ENCODE measurements at places on chromosomes 11 and 22.

- no peak for DNase-seq
Measured at GRCh38 chr22:20010307-20011122, 6.1 kb downstream of the ARVCF start.

GRCh38 chr11:1157341-1157644 is 460 bp upstream of the MUC5AC start:
- DNase-seq = no peak

DNA sequence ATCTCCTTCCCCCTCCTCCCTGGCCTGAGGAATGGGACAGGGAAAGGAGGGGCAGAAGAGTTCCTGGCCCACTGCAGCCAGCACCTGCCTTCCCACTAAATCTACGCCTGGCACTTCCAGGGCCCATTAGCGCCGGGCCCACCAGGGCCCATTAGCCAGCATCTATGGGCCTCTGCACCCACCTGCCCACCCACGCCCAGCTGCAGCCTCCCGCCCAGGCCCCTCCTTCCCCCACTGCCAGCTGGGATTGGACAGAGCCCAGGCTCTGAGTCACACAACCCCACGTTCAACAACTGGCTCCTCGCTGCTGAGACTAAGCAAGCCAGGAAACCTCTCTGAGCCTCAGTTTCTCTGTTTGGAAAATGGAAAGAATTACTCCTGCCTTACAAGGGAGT is 48.7 kb downstream of the CYTH4 start:
- peak; percentile 46 for DNase-seq

DNA sequence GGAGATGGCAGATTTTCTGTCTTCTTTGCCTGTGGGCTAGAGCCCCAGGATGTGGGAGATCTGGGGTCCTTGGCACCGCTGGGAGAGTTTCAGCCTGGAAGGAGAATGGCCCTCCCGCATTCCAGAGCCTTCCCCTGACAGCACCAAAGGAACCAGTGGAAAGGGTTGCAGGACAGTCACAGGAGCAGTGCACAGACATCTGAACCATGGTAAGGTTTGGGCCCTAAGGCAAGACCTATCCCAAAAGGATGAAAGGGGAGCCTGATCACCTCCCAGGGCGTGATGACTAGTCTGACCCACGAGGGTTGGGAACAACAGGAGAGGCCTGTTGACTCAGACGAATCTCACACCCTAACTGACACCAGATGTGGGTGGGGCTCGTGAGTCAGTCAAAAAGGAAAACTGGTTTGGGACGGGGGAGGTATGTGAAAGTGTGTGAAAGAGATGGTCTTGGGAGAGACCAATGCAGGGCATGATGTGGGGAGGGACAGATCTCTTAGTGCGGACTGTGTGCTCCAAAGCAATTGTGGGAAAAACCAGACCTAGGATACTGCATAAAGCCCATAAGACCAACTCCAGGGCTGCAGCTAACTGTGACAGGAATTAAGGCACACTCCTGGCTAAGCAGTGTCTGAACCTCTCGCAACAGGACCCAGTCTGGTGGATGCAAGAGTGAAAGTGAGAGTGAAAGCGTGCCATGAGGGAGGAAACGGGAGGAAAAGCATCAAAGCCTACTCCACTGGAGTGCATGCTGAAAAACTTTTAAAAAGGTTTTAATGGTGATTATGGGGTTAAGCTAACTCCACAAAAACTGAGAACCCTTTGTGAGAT is 39.1 kb upstream of the GLYAT start:
- peak; percentile 38 for DNase-seq

- DNase-seq = no peak
Measured at GRCh38 chr22:22245935-22246525, 1.4 kb downstream of the VPREB1 start.

DNA sequence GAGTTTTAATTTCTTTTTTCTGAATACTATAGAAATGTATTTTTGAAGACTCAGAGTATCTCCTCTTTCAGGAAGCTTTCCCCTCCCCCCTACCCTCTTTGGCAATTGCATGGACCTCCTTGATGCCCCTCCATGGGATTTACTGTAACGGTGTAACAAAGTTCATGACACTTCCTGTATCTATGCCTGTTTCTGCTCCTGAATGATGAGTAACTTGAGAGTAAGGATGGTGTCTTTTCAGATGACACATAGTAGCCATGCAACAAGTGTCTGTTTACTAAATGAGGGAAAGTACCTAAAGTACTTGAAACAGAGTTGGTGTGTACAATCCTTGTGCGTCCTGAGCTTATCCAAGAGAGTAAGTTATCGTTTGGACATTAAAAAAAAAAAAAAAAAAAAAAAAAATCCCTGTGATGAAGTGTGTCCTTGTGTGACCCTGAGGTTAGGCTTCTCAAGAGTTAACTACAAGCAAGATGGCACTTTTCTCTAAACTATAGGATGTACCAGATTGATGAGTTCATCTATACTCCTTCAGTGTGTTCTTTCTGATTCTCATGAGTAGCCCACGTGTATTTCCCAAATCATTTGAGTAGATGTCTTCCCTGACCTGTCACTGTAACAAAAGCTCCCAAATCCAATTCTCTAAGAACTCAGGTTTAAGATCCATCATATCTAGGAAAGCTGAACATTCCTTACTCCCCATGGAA is 7.4 kb downstream of the ETS1 start:
- no peak for DNase-seq

DNA sequence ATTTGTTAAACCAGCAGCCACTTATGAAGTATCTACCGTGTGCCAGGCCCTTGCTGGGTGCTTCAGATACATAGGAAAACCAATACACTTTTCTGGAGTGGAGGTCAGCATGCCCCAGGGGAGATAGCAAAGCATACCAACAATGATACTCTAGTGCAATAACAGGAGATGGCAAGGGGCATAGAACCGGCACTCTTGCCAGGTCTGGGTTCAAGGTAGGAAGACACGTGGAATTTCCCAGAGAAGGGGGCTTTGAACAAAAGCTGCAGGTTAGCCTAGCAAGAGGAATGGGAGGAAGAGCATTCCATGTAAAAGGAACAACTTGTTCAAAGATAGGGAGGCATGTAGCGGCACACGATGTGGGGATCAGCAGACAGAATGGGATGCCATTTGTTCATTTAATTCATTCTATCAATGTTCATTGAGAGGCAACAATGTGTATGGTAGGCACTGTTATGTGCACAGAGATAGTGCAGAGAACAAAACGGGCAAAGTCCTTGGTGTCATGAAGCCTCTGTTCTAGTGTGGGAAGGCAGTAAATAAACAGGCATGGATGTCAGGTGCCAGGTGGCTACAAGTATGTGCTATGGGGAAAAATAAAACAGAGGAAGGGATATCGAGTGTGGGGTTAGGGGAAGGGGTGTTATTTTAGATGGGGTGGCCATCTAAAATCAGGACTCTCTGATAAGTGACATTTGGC is 162.6 kb upstream of the E2F8 start:
- no peak for DNase-seq

- no peak for DNase-seq
Measured at GRCh38 chr11:72777755-72778278, 16.0 kb downstream of the STARD10 start.

- no peak for DNase-seq
Measured at GRCh38 chr11:18307461-18308139, 14.3 kb downstream of the HPS5 start.

DNA sequence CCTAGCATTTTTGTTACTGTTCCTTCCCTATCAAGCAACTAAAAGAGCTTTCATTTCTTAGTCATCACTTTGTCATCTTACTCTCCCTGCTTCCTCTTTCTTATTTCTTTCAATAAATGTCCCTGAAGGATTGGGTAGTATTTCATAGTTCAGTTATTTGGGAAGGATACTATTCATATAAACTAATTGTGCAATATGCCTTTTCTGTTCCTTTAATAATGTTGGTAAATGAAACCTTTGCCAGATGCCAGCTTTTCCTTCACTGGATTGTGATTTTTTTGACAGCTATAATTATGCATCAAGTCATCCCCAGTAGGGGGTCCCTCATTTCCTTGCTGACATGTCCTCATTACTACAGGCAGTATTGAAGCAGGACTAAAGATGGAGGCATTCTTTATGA is 101.7 kb downstream of the ATM start:
- peak; percentile 2 for DNase-seq

DNA sequence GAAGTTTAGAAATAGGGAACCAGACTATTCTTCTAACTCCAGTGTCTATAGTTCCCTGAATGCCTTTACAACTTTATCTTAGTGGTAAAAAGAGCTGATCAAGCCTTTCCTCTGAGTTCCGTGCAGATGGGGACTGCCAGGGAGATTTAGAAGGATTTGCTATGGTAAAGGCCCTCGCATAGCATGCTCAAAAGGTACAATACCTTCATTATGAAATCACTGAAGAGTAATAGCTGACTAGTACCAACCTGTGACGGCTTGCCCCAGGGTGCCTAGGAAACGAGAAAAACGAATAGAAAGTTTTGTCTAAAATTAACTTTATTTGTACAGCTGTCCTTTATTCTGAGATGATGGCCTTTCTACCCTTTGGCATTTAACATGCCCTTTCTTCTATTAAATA is 150.1 kb upstream of the ARHGAP42 start:
- DNase-seq = no peak

- DNase-seq = no peak
Measured at GRCh38 chr11:113806406-113806805, 26.8 kb downstream of the CLDN25 start.

GRCh38 chr22:31248138-31248745 is 36.1 kb downstream of the LIMK2 start:
- peak; percentile 60 for DNase-seq

DNA sequence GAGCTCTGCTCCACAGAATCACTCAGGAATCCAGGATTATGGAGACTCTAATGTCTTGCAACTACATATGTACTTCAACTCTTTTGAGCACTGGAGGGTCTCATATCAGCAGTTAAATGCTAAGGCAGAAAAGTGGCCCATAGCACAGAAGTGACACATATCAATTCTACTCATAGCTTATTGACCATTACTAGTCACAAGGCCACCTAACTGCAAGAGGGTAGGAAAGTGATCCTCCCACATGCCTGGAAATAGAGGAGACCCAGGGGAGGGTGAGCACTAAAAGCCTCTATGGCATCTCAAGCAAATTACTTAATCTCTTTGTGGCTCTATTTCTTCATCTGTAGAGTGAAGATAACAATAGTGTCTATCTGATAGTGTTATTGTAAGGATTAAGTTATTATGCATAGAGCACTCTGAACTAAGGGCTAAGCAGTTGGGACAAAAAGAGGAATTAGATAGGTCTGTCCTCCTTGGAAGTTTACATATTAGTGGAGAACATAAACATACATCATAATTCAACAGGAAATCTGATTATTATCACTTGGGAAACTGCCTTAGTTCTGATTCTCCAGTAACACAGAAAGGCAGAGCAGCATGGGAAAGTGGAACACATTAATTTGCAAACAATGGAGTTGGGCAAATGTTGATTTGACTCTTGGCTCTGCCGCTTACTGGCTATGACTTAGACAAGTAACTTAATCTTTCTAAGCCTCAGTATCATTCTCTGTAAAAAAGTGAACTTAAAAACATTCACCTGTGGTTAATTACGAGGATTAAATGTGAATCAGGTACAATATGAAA is 25.1 kb upstream of the USP47 start:
- DNase-seq = peak; percentile 3

GRCh38 chr22:23294221-23294620 is 113.9 kb downstream of the BCR start:
- DNase-seq = no peak

DNA sequence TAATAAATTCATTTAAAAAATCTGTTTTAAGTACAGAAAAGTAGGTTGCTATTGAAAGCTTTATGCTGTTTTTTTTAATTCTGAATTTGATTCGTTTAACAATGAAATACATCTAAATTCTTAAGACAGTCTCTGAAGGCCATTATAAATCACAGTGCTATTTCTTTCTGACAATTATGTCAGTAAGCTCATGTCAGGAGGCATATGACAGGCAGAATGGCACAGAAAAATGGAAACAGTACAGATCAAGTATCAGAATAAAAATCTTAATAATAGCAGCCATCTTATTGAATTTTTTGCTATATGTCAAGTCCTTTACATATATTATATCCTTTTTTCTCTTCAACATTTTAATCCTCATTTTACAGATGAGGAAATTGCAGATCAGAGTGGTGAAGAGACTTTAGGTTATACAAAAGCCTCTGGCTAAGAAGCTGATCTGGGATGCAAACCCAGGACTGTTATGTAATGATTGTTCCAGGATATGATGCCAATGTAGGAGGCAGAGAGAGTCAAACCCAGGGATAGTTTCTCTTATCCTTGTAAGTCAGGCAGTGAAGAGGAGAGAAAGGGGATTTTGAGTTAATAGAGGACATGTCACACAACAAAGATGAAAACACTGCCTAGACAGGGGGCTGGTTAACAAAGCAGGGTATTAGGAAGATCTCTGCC is 283.1 kb upstream of the CCDC90B start:
- DNase-seq = no peak

- DNase-seq = no peak
Measured at GRCh38 chr11:94583213-94583865, 16.2 kb downstream of the PIWIL4 start.

DNA sequence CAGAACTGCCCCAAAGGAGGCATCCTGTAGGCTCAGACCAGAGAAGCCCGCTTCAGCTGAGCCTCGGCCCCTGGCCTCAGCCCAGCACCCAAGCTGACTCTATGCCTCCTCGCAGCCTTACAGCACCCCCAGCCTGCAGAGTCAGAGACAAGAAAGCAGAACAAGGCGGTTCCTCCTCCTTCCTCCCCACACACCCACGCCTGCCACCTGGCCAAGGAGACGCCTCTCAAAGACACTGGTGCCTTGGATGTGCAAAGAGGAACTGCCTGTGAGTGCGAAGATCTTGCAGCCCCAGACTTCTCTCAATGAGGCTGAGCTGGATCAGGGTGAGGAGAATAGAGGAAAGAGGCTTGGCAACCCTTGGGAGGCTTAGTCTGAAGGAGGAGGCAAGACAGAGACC is 60.2 kb downstream of the PDE2A start:
- DNase-seq = no peak

DNA sequence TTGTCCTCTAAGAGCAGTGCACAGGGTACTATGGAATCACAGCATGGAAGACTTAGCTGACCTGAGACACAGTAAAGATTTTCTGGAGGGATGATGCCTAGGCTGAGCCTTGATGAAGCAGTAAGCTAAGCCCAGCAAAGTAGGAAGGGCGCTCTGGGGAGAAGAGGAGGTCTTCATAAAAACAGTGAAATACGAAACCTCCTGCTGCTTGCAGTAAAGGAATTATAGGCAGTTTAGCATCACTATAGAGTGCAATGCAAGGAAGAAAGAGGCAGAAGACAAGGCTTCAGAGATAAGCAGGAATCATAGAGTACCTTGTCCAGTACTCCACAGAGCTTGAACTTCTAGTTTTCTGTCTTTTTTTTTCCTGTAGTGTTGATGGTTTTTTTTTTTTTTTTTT is 555.7 kb upstream of the CADM1 start:
- DNase-seq = no peak

- DNase-seq = peak; percentile 46
Measured at GRCh38 chr11:61627850-61628661, 47.2 kb upstream of the SYT7 start.

DNA sequence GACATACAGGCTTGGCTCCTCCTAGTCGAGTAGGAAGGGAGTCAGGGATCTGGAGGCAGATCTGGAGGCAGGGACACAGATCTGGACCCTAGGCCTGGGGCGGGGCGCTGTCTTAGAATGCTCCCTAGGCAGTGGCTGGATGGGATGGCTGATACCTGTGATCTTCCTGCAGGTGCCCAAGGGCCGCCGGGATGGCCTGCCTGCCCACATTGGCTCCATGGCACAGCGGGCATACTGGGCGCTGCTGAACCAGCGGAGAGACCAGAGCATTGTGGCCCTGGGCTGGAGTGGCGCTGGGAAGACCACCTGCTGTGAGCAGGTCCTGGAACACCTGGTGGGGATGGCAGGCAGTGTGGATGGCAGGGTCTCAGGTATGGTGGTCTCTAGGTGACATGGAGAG is 35.4 kb downstream of the MYO18B start:
- no peak for DNase-seq
